Bone marrow (tissue), 2 donors: ENCODE measurements at places on chromosomes 5 and 9.

- no peak for DNase-seq
Observed at GRCh38 chr9:129317179-129318011, 139.3 kb upstream of the IER5L start.

GRCh38 chr5:97297063-97297703 is 114.1 kb upstream of the RIOK2 start:
- DNase-seq = no peak

DNA sequence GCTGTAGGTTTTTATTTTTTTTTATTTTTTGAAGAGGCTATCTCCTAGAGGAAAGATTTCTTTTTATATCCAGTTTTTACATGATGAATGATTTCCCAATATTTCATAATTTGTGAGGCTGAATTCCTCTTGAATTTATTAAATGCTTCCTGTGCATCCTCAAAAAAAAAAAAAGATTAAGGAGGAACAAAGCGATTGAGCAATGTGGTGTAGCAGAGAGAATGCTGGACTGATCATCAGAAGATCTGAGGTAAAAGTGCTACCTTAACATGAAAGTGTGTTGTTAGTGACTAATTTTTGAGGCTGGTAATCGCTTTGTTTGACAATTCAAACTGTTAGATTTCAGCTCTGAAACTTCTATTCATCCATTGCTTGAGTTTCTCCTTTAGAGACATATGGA is 125.1 kb downstream of the ESM1 start:
- DNase-seq = no peak

- DNase-seq = no peak
Observed at GRCh38 chr5:77744116-77744515, 32.0 kb downstream of the TBCA start.
